ENCODE measurements at places on chromosomes 6 and 20.

GRCh38 chr6:42745083-42745639 is 742 bp downstream of the TBCC start:
- DNase-seq = peak; percentile 53

GRCh38 chr20:15446373-15446772 is 1109.0 kb upstream of the FLRT3 start:
- no peak for DNase-seq

GRCh38 chr6:97850458-97851212 is 567.6 kb upstream of the MMS22L start:
- no peak for DNase-seq

GRCh38 chr20:40497899-40498691 is 190.9 kb downstream of the MAFB start:
- DNase-seq = peak; percentile 31

DNA sequence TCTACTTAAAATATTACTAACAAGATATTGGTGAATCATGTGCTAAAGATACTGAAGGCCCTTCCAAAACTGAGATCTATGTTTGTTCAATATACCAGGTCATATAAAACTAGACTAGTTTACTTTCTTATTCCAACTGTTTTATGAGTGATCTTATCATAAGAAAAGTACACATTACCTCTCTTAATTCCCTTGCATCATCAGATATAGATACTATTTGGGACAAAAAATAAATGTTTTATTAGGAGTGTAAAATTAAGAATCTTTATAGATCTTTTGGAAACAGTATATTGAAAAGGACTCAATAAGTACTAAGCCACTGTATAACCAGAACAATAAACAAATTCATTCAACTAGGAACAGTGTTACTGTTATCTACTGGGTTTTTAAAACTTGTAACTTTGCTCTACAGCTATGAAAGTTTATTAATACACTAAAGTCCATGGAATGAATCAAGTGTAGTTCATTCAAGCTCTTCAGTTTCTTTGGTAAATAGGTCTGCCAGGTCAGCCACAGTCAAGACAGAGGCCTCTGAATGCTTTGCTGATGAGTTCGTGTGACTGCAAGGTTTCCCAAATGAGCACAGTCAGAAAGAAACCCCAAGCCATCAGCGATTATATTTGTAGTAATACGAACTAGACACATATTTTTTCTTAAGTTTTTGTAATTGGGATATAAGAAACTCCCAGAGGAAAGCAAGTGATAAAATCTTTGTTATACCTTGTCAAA is 71.8 kb upstream of the FBXO30 start:
- no peak for DNase-seq

DNA sequence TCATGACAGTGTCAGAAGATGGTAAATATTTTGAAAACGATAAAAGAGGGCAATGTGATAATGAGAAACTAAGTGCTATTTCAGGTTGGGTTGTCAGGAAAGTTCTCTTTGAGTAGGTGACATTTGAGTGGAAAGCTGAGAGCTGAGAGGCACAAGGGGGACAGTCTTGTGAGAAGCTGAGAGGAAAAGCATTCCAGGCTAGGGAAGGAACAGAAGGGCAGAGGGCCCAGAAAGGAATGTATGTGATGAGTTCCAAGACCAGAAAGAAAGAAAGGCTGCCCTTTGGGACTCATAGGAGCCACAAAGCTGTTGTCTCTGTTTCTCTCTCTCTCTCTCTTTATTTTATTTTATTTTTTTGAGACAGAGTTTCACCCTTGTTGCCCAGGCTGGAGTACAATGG is 7.6 kb upstream of the RNF182 start:
- DNase-seq = no peak

GRCh38 chr6:24329022-24329421 is 28.8 kb downstream of the DCDC2 start:
- DNase-seq = no peak

GRCh38 chr6:101290346-101290745 is 103.2 kb upstream of the GRIK2 start:
- DNase-seq = no peak

GRCh38 chr20:34874094-34874654 is 1.5 kb upstream of the GGT7 start:
- peak; percentile 62 for DNase-seq

DNA sequence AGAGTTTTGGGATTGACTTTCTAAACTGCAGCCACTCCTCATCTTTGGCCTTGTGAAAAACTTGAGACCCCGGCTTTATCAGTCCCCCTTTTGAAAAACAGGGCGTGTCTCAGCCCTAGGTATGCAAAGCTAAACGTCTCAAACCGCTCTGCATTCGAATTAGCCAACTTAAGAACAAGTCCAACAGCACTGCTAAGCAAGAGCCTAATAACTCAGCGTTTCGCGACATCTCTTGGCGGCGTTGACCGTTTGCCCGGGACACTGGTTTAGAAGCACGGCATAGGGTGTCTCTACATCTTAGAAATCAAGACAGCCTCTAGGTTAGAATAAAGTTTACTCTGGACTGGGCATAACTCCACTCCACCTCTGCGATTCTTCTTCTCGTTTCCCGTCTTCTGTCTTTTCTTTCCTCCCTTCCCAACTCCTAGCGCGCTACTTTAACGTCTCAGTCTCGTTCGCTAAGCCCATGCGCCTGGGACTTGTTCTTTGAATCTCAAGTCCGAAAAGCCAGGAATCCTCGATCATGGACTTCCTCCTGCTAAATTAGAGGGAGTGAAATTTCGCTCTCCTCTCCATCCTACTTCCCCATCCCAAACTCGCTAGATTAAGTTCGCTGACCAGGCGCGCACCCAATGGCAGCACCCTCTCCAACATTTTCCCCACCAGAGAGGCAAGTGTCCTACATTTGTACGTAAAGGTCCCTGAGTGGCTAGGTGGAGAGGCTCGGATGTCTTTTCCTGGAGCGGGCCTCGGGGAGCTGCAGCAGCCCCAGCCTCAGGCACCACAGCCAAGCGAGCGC is 10.5 kb upstream of the TFAP2A start:
- DNase-seq = no peak

DNA sequence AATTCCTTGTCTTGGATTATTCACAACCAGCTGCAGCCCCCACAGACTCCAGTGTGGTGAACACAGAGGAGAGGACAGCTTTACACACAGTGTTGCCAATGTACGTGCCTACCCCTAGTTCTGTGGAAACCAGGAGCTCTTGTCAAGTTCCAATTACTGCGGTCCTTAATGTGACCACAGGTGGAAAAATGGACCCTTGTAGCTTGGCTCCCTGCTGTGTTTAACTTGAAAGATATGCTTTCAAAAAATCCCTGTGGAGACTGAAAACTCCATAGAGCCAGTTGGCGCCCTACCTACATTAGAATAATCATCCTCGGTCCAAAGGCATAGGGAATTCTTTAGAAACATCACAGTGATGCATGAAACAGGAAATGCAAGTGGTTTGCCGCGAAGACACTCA is 118.3 kb upstream of the SLC22A23 start:
- no peak for DNase-seq

GRCh38 chr20:54199721-54200176 is 8.1 kb upstream of the PFDN4 start:
- peak; percentile 71 for DNase-seq

GRCh38 chr6:140956571-140957369 is 1176.0 kb upstream of the GJE1 start:
- DNase-seq = no peak

GRCh38 chr20:62832212-62832922 is 15.5 kb downstream of the COL9A3 start:
- peak; percentile 29 for DNase-seq

DNA sequence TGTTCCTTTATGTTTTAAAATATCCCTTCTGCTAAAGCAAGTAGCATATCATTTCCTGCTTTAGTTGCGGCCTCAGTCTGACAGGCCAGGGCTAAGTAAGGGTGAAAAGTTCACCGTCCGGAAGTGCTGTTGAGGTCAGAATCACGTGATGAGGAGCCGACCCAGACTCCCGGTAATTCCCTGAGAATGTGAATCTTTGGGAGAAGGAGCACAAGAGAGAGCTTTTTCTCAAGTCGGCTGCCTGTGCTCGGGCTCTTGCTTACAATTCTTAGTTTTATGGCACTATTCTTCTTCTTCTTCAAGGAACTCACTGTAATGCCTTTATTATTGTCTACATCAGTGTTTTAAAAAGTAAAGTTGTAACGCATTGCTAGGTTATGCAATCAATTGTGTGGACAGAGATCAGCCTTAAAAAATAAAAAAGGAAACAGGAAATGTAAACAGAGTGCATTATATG is 309.3 kb downstream of the PRL start:
- DNase-seq = peak; percentile 8

- no peak for DNase-seq
Observed at GRCh38 chr20:58553841-58554240, 38.6 kb upstream of the APCDD1L start.

Measured in CD4-positive, alpha-beta T cell treated with Interleukin-17A for 1 hour (primary cell).